H1 (cell line): ENCODE measurements at places on chromosomes 5 and 9.
A peak's percentile ranks its signal among the peaks of the same experiment; 100 is the strongest.

DNA sequence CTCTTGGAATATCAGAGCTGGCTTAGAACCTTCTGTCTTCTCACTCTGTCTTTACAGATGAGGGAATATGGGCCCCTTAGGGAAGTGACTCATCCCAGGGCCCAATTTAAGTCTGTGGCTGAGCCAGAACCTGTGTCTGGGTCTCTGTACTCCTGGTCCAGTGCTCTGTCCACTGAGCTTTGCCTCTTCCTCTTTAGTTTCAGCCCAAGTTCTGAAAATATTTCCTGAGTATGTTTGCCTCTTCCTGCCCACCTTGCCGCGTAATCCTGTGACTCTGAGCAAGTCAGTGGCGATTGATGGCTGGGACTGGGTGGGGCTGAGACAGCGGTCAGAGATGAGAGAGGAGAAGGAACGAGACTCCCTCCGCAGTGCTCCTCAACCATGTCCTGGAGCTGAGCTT lies 7.8 kb downstream of the IER5L start:
- DNase-seq = no peak

- DNase-seq = no peak
Observed at GRCh38 chr5:100827481-100827889, 75.6 kb downstream of the ST8SIA4 start.

GRCh38 chr9:36986468-36987408 lies 47.3 kb downstream of the PAX5 start:
- DNase-seq = no peak

DNA sequence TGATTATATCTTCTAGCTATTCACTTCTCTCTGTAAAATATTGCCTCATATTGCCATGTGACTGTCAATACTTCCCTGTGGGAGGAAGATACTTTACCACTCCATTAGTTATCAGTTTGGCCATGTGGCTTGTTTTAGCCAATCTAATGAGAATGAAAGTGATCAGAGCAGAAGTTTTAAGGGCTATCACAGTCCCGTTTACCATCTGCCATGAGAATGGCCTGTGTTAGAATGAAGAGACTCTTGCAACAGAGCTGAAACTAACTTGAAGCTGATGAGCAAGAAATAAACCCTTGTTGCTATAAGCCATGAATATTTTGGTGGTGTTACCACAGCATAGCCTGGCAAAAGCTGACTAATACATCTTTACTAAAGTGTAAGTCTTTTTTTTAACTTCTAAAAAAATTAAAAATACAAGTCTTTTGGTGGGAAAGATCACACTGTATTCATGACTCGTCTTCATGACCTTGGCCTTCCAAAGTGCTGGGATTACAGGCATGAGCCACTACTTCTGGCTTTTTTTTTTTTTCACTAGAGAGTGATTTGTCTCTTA lies 68.0 kb upstream of the CTNNA1 start:
- no peak for DNase-seq

DNA sequence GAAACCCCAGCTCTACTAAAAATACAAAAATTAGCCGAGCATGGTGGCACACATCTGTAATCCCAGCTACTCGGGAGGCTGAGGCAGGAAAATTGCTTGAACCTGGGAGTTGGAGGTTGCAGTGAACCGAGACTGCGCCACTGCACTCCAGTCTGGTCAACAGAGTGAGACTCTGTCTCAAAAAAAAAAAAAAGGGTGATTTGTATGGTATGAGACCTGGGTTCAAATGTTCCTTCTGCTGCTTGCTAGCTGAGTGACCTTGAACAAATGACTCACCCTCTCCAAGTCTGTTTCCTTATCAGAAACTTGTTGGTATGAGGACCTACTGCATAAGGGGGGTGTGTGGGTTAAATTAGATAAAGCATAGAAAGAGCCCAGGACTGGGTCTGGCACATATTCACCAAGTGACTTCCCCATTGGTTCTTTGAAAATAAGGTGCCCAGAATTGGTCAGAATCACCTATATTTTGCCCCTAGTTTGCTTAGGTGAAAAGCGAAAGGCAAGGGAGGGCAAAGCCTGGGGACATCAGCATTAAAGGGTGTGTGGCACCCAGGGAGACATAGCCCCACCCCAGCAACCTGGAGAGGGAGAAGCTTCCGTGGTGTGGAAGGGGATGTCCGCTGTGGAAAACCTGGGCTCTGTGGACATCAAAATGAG lies 9.9 kb downstream of the SLC25A25 start:
- no peak for DNase-seq

DNA sequence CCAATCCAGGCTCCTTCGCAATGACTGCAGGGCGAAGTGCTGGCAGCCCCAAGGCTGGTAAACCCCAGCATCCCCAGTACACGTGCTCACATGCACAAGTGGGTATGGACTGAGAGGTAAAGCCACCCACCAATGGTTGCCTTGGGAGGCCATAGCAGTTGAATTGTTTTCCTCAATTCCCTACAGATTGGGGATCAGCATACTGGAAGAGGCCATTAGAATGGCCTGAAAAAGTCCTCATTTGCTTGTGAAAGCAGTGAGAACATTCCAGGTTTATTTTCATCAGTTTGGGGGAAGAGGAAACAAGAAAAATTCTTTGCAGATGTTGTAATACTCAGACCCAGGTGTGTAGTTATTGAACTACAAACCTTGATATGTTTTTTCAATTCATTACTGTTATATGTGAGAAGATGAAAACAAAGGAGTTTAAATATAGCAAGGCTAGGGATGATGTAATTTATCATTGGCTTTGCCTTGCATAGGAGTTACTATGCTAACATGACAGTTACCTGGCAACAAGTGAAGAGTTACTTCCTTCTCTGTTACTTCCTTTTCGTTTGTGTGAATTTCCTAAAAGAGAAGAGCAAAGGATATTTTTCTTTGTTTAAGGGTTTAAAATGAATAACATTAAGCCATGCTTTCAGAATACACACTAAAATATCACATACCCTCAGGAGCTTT lies 36.4 kb downstream of the MTMR12 start:
- peak; percentile 43 for DNase-seq

DNA sequence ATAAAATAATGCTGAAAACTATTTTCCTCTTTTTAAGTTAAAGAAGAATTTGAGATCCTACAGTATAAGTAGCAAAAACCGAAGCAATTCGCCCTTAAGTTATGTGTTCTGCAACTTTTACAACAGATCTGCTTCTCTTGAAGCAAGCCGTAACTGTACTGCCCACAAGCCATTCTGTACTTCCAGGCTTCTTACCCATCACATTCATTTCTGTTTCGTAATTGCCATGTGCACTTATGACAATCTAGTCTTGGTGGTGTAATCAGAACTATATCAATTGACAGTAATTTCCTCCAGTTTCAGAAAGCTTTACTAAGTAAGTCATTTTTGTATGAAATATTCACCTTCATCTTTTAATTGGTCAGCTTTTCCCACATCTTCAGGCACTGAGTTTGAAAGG lies 13.8 kb downstream of the SGTB start:
- no peak for DNase-seq

- no peak for DNase-seq
Observed at GRCh38 chr5:173513521-173513991, 102.9 kb downstream of the BOD1 start.

DNA sequence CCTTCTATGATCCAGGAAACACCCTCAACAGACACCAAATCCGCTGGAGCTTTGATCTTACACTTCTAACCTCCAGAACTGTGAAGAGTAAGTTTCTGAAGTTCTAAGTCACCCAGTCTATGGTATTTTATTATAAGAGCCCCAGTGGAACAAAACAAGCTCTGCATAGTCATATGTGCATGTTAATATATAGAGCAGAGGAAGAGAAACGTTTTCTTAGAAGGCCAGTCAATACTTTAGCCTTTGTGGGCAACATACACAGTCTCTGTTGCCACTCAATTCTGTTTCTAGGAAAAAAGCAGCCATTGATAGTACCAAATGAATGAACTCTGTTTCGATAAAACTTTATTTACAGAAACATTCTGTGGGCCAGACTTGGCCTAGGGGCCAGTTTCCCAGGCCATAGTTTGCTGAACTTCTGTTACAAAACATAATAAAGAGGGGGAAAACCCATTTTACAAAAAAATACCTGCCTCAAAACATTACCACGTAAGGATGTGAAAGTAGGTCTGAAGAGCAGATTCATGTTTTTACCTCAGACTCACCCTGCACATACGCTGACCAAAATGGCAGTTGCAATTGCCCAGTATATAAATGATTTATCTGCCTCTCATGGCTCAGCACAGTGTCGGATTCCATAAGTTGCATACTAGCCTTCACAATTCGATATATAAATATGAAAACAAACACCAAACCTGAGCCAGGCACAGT lies 350.5 kb downstream of the SLIT3 start:
- DNase-seq = no peak

DNA sequence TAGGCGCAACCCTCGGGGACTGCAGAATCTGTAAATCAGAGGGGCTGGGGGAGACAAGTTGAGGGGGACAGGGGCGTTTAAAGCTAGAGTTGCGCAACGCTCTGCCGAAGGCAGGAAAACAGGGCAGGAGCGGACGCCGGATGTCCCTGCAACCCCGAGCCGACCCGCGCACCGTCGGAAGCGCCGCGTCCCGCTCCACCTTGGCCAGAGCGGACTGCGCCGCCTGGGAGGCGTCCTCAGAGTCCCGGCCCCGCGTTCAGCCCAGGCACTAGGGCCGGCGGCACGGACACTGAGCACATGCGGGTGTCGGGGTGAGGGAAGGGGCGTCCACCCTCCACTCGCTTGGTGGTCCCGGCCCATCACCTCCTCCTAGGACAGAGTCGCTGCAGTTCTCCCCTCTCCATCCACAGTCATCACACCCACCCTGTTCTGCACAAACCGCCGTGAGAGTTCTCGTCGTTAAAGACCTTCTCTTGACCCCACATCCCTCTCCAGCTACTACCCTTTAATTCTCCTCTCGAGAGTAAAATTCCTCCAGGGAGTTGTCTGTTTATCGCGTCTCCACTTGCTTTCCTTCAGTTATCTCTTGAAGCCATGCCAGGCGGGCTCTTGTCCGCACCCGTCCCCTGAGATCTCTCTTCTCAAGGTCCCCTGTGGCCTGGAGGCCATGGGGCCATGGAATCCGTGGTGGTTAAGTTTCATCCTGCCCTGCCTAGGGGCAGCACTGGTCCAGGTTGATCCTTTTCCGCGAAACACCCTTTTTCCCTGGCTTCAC lies 796 bp upstream of the PDLIM7 start:
- no peak for DNase-seq

DNA sequence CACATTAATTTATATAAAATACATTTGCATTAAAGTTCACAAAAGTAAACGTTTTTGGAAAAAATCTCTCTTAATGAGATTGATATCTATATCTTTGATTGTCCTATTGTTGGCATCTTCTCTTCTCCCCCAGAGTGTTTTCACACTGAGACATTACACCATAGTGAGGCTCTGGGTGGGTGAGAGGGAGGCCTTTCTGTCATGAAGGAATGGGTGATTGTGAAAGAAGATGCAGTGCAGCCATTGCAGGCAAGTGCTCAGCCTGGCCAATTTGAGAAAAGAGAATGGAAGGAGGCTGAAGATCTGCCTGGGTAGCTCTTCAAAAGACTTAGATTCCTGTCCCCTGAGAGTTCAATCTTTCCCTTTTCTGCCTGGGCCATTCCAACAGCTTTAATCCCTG lies 140.8 kb downstream of the SLC12A2 start:
- DNase-seq = no peak

DNA sequence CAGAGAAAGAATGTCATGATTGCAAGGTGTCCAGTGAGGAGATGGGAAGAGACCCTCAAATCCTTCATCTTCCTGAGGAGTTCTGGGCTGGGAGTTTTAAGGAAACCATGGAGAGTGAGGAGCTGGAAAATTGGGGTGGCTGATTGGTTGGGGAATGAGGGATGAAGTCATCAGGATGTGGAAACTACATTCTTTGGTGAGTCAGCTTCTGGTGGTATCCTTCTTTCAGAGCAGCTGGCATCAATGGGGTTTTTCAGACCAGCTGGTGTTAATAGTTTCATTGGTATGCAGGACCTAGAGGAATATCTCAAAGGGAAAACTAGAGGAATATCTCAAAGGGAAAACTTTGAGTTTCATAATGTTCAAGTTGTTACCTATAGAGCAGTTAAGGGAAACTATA lies 45.2 kb downstream of the RNF180 start:
- DNase-seq = peak; percentile 9

DNA sequence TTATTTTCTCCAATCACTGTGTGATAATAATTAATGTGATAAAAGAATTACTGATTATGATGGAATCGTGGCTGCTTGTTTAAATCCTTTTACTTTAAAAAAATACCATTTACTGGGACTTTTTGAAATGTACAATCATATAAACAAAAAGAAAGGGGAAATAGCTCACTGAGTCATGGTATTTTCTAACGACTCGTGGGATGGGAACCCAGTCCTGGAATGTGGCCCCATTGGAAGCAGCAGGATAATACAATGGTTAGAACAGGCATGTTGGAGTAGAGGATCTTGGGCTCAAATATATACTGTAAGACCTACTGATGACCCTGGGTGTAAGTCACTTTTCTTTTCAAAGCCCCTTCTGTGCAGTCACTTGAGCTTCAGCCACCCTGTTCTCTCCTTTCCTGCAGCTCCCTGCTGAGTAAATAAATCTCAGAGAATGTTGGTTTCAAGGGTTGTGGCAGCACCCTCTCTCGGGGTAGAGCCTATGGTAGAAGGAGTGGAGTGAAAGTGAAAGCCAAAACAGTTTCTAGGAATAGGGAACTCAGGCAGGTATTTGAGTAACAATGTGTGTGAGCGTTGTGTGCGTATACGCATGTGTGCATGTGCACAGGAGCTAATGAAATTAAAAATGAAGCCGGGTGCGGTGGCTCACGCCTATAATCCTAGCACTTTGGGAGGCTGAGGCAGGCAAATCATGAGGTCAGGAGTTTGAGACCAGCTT lies 40.8 kb upstream of the LARP1 start:
- no peak for DNase-seq

DNA sequence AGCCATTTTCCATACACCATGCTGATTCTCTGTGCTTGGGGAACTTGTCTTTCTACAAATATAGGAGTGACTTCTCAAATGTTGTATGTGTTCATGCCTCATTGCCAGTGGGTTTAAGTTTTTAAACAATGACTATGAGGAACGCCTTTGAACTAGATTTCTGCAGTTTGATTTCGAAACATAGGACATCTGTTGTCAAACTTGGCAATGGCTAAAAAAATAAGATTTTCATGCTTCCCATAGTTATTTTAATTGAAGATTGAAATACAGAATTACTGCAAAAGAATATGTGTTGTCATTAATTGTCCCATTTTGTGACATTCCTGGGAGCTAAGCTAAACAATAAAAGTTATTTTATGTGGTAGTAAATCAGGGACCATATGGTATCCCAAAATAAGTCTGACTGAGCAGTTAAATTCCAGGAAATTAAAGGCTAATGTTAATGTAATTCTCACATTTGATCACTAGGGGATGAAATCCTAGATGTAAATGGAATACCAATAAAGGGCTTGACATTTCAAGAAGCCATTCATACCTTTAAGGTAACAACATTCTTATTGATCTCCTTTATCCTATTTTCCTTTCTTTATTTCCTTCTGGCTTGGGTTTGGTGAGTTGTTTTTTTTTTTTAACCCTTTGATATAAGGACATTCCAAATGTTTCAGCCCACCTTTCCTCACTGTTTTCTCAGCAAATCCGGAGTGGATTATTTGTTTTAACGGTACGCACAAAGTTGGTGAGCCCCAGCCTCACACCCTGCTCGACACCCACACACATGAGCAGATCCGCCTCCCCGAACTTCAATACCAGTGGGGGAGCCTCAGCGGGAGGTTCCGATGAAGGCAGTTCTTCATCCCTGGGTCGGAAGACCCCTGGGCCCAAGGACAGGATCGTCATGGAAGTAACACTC lies 116.7 kb downstream of the GOLPH3 start:
- no peak for DNase-seq
